ENCODE measurements at places on chromosomes 6 and 20. TPM values are rescaled to one million over a fixed set of nuclear protein-coding genes. Genes with fewer than 3 reads are reported as not detected.

CST1 gene
- not detected for total RNA-seq

NOX3 gene
- not detected for total RNA-seq

GRM1 gene
- total RNA-seq, result not detected

GHRH gene
- not detected for total RNA-seq

CDSN gene
- not detected for total RNA-seq

HLA-DRB5 gene
- 2.9 TPM for total RNA-seq

EYS gene
- total RNA-seq, result not detected

VSX1 gene
- not detected for total RNA-seq

ATG5 gene
- 27.5 TPM for total RNA-seq

CLPSL2 gene
- not detected for total RNA-seq

MLN gene
- not detected for total RNA-seq

ABCC10 gene
- 48.8 TPM for total RNA-seq

SOBP gene
- total RNA-seq, result not detected

TMEM151B gene
- not detected for total RNA-seq

SOX12 gene
- total RNA-seq, result 6.6 TPM

OR2H2 gene
- total RNA-seq, result not detected

SLC17A2 gene
- total RNA-seq, result not detected

SLC24A3 gene
- total RNA-seq, result not detected

RNF144B gene
- total RNA-seq, result 2.8 TPM

PGC gene
- total RNA-seq, result not detected

OPRL1 gene
- total RNA-seq, result 1.9 TPM

ZC3H12D gene
- total RNA-seq, result 12.8 TPM

LRRC73 gene
- total RNA-seq, result 0.14 TPM

ACTL10 gene
- 4.9 TPM for total RNA-seq

SNAP25 gene
- total RNA-seq, result not detected

TBXT gene
- total RNA-seq, result not detected

TFEB gene
- total RNA-seq, result 18.2 TPM

MAVS gene
- 36.5 TPM for total RNA-seq

CDH26 gene
- total RNA-seq, result 0.58 TPM

F13A1 gene
- total RNA-seq, result not detected

RPS21 gene
- 2,736 TPM for total RNA-seq

METTL24 gene
- total RNA-seq, result not detected

GSS gene
- total RNA-seq, result 49.1 TPM

TRIM40 gene
- not detected for total RNA-seq

RAD21L1 gene
- total RNA-seq, result not detected

TMEM217 gene
- total RNA-seq, result 4.0 TPM

PSMB9 gene
- total RNA-seq, result 264 TPM

SS18L1 gene
- total RNA-seq, result 16.9 TPM

ARG1 gene
- total RNA-seq, result not detected

DYNLT2 gene
- total RNA-seq, result 1.7 TPM

KIF25 gene
- total RNA-seq, result not detected

SUMO4 gene
- total RNA-seq, result 8.5 TPM

ERVFRD-1 gene
- not detected for total RNA-seq

PAK5 gene
- total RNA-seq, result not detected

SPATA25 gene
- total RNA-seq, result 2.5 TPM

Measured in activated naive CD4-positive, alpha-beta T cell treated with anti-CD3 and anti-CD28 coated beads, Interleukin-2, amount 10 ng/mL, durations not matched to agents 5 hours and 36 hours (primary cell).